ENCODE measurements at places on chromosomes 11 and 22. TPM values are rescaled to one million over a fixed set of nuclear protein-coding genes. Genes with fewer than 3 reads are reported as not detected.

Gene CWF19L2
- 11.4 TPM for total RNA-seq

Gene DGCR6
- total RNA-seq: 1.6 TPM

Gene ELF5
- total RNA-seq: not detected

Gene PHRF1
- 57.7 TPM for total RNA-seq

Gene DAGLA
- 0.35 TPM for total RNA-seq

Gene AQP11
- 0.33 TPM for total RNA-seq

Gene MCHR1
- total RNA-seq: not detected

Gene RFPL2
- total RNA-seq: not detected

Gene ADAMTS8
- total RNA-seq: not detected

Gene MS4A1
- 0.94 TPM for total RNA-seq

Gene SNX32
- total RNA-seq: 1.4 TPM

Gene DEUP1
- not detected for total RNA-seq

GRCh38 chr22:37684803-37685615 is 1.1 kb upstream of the NOL12 start:
- DNase-seq: no peak

- DNase-seq: no peak
Observed at GRCh38 chr22:44211256-44211945, 30.7 kb downstream of the PARVG start.

GRCh38 chr11:57746920-57747319 is 4.7 kb downstream of the BTBD18 start:
- no peak for DNase-seq

- DNase-seq: no peak
Observed at GRCh38 chr11:57294225-57295131, 30.3 kb downstream of the TNKS1BP1 start.

DNA sequence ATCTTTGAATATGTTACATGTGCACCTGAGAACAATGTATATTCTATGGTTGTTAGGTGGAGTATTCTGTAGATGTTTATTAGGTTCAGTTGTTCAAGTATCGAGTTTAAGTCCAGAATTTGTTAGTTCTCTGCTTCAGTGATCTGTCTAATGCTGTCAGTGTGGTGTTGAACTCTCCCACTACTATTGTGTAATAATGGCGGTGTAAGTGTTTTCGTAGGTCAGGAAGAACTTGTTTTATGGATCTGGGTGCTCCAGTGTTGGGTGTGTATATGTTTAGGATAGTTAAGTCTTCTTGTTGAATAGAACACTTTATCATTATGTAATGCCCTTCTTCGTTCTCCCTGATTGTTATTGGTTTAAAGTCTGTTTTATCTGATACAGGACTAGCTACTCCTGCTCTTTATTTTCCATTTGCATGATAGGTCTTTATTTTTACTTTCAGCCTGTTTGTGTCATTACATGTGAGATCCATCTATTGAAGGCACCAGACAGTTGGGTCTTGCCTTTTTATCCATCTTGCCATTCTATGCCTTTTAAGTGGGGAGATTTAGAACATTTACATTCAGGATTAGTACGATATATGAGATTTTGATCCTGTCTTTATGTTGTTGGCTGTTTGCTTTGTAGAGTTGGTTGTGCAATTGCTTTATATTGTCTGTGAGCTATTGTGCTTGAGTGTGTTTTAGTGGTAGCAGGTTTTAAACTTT is 121.6 kb downstream of the DDX10 start:
- DNase-seq: no peak

DNA sequence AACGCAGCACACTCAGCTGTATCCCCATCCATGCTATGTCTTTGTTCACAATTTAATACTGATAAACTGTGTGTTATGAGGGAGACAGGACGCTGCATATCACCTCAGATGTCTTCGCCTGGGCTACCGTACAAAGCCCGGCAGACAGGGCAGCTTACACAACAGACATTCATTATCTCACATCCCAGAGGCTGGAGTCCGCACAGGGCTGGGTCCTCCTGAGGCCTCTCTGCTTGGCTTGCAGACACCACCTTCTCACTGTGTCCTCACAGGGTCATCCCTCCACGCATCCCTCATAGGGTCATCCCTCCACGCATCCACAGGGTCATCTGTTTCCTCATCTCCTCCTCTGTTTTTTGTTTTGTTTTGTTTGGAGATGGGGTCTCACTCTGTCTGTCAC is 61.2 kb downstream of the SHANK2 start:
- DNase-seq: no peak

GRCh38 chr22:39236321-39237317 is 8.2 kb downstream of the PDGFB start:
- DNase-seq: peak; percentile 35

DNA sequence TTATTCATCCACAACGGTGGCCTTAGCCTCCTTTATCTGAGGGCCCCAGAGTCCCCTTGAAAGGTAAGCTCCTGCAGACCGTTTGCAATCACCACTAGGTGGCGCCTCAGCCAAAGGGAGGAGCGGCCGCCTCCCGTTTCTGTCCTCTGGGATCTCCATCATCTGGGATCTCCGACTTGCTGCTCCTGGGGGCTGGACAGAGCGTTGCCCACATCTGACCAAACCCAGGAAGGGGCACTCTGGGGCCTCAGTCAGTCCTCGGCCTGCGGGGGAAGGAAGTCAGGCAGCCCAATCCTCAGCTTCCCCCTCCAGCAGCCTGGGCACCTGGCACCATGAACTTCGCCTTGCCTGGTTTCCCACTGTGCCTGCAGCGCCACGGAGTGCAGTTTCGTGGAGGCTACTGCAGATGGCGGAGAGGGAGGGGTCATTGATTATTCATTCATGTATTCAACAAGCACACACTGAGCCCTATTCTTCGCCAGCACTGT is 23.5 kb downstream of the TP53I11 start:
- peak; percentile 55 for DNase-seq

- DNase-seq: no peak
Observed at GRCh38 chr22:47995264-47995627, 1232.8 kb downstream of the TBC1D22A start.

- DNase-seq: no peak
Observed at GRCh38 chr22:29820961-29821290, 17.1 kb downstream of the ASCC2 start.

- DNase-seq: no peak
Observed at GRCh38 chr22:41368543-41369423, 13.0 kb upstream of the TEF start.

DNA sequence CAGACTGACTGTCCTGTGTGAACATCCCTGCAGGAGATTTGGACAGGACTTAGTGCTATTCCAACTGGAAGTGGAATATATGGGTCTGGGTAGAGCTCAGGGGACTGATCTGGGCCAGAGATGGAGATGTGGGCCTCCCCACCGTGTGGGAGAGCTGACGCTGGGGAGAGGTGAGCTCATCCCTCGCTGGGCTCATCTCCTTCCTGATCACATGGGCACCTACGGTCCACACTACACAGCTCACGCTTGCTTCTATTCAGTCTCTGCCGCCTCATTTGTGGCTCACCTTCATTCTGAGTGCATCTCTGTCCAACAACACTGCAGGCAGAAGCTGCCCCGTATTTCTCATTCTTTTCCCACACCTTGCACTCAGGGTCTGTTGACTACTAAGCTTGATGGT is 16.6 kb upstream of the RAB1B start:
- no peak for DNase-seq

- DNase-seq: no peak
Observed at GRCh38 chr22:47918276-47918921, 1155.9 kb downstream of the TBC1D22A start.

DNA sequence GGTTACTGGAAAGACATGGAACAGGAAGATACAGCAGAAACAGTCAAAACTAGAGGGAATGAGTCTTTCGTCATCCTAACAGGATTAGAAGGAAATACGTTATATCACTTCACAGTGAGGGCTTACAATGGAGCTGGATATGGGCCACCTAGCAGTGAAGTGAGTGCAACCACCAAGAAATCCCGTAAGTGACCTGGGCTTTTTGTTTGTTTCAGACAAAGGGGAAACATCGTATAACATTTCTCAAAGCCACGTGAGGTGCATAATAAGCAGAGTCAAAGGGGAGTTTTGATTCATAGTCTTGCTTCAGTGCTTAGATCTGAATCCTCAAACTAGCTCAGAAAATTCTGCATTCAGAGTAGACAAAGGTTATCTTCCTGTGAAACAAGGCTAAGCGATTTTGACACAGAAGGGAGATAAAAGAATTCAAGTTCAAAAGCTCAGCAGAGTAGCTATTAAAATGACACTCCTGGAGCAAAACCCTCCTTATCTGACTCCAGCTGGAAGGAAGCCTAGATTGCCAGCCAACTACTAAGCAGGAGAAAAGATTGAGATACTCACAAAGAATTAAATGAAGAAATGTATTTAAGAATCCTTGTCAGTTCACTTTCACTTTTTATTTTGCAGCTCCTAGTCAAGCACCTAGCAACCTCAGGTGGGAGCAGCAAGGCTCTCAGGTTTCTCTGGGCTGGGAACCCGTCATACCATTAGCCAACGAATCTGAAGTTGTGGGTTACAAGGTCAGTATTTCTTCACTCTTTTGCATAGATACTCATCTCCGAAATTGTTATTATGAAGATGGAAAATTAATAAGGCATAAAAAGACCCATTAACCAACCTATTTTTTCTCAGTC is 346.4 kb upstream of the ARHGAP42 start:
- DNase-seq: no peak

GRCh38 chr11:77069969-77070582 is 3.3 kb downstream of the CAPN5 start:
- no peak for DNase-seq

GRCh38 chr11:61116426-61117167 is 14.3 kb downstream of the CD5 start:
- no peak for DNase-seq

- DNase-seq: no peak
Observed at GRCh38 chr22:42288791-42289190, 18.3 kb upstream of the TCF20 start.

Data from activated T-cell treated with anti-CD3 and anti-CD28 coated beads, Interleukin-2, amount 50 U/mL, for 4 hours (primary cell).